GM12878 (cell line): ENCODE measurements at places on chromosomes 1 and 21.

DNA sequence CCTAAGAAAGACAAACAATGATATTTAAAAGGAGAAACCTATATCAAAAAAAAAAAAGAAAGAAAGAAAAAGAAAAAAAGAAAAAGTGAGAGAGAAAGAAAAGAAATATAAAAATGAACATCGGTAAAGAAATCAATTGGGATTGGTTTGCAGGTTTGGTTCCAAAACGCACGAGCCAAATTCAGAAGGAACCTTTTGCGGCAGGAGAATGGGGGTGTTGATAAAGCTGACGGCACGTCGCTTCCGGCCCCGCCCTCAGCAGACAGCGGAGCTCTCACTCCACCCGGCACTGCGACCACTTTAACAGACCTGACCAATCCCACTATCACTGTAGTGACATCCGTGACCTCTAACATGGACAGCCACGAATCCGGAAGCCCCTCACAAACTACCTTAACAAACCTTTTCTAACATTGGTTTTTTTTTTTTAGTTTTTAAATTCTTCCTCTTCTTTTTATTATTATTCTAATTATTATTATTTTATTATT lies 11.7 kb downstream of the LHX9 start:
- DNase-seq = no peak

DNA sequence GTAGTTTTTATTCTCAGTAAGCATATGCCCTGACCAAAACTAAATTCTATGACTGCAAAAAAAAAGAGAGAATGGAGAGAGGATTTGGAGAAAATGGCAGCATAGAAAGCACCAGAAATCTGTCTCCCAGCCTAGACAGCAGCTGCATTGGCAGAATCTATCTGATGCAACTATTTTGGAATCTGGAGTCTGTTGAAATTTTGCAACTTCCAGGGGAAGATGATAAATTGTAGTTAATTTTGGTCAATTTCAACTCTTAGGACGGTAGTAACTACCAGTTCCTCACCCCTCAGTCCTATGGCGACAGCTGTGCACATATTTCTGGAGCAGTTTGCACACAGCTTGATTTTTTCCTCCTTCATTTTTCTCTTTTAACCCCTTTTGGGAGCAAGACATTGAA lies 10.9 kb downstream of the EXO5 start:
- DNase-seq = no peak

DNA sequence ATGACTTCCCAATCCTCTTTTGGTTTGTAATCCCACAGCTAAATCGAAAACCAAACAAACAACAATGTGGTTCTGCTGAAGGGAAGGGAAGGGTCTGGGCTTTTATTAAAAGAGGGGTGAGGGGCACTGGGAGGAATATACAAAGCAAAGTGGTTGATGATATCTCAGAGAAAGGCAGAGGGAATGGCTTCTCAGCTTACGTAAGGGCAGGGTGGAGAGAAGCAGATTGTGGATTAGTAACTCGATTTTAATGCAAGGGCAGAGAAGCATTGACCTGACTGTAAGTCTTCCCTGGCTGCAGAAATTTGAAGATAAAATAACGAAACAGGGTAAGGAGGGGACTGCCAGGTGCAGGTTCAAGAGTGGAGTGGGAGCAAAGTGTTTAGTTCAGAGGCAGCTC lies 438.2 kb upstream of the LRRC7 start:
- DNase-seq = no peak

DNA sequence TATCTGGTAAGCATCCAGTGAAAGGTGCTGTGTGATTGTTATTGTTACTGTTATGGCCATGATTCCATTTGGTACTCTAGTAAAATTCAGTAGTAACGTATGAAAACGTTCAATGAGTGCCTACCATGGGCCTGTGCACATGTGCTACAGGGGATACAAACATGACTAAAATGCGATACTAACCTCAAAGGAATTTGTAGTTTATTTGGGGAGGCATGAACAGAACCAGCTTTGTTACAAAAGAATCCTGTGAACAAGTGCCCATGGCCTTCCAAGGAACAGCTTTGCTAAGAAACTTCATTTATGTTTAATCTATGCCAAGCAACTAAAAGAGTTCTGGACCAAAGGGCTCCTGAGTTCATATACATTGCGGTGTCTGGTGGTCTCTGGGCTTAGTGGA lies 28.7 kb downstream of the PTGFR start:
- DNase-seq = no peak

- DNase-seq = no peak
Measured at GRCh38 chr1:78651241-78651640, 1.6 kb downstream of the IFI44 start.

- no peak for DNase-seq
Measured at GRCh38 chr1:91513160-91513559, 12.5 kb downstream of the CDC7 start.

GRCh38 chr1:42979036-42979430 lies 20.4 kb upstream of the SLC2A1 start:
- DNase-seq = no peak

- no peak for DNase-seq
Measured at GRCh38 chr1:201023517-201023902, at the start of gene KIF21B. TSS of gene KIF21B (minus strand) at chr1:201023714. CDS start at chr1:201023383, 331 bp downstream.

- no peak for DNase-seq
Measured at GRCh38 chr21:37041706-37042271, 31.1 kb downstream of the PIGP start.

DNA sequence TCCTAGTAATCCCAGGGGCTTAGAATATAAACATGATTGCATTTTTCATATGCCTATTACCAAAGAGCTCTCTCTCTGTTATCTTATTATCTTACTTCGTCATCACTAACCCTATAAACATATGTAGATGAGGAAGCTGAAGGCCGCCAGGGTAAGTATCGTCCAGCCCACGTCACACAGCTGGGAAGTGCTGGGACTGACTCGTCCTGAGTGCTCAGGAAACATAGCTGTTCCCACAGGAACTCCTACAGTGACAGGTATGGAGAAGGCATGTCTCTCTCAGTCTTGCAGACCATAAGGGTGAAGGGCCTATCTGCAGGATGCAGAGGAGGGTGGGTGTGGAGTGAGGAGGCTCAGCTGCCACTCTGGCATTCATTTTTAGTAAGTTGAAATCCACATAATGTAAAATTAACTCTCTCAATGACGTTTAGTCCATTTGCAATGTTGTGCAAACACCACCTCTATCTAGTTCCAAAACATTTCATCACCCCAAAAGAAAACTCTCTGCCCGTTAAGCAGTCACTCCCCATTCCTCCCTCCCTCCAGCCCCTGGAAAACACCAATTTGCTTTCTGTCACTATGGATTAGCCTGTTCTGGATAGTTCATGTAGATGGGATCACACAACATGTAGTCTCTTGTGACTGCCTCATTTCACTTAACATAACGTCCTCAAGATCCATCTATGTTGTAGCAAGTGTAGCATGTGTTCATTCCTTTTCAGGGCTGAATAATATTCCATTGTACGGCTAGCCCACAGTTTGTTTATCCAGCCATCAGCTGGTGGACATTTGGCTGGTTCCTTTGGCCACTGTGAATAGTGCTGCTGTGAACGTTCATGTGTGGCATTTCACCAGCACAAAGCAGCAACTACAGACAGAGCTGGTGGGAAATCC lies 68.3 kb downstream of the TCP10L start:
- DNase-seq = no peak

DNA sequence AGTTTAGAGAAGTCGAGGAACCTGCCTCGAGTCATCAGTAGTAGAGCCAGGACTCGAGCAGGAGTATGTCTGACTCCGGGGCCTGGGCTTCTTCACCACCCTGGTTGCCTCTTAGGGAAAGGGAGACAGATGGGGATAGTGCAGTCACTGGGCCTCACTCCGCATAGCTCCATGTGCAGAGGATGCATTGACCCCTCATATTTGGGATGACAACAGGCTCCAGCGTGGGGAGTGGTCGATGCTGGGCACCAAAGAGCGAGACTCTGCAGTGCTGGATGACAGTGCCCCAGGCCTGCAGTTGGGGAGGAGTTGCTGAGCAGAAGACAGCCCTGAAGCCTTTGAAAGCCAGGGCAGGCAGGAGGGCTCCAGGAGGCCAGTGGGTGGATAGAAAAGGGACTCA lies 20.8 kb upstream of the TENT5C start:
- DNase-seq = no peak

GRCh38 chr1:22349362-22350043 lies 102.1 kb upstream of the ZBTB40 start:
- DNase-seq = no peak

GRCh38 chr1:19310720-19311502 lies 1.0 kb downstream of the AKR7A2 start:
- DNase-seq = no peak

DNA sequence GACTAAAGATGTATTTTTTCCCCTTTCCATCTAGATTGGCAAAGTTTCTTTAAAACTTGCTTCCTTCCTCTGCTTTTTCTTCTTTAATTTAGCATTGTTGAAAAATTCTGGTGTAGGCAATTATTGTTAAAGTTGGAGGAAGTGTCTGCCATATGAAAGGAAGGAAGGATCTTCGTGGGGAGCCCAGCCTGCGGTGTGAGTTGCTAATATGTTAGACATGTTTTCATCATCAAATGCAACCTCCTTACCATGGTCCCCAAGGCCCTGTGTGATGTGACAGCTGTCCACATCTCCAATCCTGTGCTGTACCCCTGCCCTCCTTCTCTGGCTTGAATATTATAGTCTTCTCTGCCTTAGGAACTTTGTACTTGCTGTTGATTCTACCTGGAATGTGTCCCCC lies 81.0 kb upstream of the ZBTB18 start:
- no peak for DNase-seq

DNA sequence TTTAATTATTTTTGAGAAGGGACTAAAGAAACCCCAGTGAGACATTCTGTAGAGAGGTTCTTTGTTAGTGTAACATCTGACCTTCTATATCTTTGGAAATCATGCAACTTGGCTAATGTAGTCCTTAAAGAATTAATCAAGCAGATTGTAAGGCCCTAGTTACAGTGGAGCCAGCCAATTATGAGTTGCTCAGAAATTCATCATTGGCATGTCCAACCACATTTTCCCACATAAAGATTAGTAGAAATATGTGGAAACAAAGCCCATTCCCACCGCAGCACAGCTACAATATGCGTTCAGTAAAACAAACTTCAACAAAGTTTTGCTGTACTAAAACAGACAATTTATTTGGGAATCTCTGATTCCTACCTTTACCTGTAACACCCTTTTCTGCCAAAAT lies 27.8 kb downstream of the WNT2B start:
- no peak for DNase-seq

GRCh38 chr1:231395076-231395997 lies 26.8 kb downstream of the EGLN1 start:
- DNase-seq = no peak

- no peak for DNase-seq
Measured at GRCh38 chr1:238331557-238331956, 440.8 kb upstream of the ZP4 start.

- DNase-seq = no peak
Measured at GRCh38 chr1:93937997-93938396, 28.8 kb upstream of the GCLM start.

GRCh38 chr21:15455819-15456462 lies 273.8 kb upstream of the USP25 start:
- no peak for DNase-seq

DNA sequence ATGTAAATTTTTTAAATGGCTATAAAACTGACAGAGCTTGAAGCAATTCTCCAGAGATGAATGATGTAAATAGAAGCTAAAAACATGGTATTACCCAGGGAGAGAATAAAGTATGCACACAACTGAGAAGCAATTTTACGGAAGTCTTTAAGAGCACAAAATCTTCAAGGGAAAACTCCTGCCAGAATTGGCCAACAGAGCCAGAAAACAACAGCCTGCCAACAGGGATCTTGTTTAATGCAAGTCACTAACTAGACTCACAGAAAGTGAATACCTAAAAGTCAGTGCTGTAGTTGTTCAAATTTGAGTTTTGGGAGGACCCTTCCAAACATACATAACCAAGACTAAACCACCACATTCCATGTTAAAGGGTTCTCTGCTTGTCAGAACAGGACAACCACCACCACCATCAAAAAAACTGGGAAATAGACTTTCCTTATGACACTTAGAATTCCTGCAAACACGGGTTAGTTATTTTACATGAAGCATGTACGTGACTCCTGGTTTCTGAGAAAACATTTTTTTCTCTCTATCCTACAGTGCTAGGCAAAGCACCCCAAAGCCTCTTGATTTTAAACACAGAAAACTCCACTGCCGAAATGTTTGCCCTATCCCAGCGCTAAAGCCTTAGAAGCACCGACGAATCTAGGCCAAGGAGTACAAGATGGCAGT lies 1.6 kb downstream of the EPS15 start:
- DNase-seq = no peak

DNA sequence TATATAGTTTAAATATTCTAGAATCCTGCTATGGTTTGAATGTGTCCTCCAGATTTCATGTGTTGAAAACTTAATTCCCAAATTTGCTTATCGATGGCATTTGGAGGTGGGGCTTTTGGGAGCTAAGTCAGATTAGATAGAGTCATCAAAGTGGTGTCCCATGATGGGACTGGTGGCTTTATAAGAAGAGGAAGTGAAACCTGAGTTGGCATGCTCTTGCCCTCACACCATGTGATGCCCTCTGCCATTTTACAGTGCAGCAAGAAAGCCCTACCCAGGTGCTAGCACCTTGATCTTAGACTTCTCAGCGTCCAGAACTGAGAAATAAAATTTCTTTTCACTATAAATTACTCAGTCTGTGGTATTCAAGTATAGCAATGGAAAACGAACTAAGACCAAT lies 111.3 kb downstream of the TGFB2 start:
- no peak for DNase-seq

DNA sequence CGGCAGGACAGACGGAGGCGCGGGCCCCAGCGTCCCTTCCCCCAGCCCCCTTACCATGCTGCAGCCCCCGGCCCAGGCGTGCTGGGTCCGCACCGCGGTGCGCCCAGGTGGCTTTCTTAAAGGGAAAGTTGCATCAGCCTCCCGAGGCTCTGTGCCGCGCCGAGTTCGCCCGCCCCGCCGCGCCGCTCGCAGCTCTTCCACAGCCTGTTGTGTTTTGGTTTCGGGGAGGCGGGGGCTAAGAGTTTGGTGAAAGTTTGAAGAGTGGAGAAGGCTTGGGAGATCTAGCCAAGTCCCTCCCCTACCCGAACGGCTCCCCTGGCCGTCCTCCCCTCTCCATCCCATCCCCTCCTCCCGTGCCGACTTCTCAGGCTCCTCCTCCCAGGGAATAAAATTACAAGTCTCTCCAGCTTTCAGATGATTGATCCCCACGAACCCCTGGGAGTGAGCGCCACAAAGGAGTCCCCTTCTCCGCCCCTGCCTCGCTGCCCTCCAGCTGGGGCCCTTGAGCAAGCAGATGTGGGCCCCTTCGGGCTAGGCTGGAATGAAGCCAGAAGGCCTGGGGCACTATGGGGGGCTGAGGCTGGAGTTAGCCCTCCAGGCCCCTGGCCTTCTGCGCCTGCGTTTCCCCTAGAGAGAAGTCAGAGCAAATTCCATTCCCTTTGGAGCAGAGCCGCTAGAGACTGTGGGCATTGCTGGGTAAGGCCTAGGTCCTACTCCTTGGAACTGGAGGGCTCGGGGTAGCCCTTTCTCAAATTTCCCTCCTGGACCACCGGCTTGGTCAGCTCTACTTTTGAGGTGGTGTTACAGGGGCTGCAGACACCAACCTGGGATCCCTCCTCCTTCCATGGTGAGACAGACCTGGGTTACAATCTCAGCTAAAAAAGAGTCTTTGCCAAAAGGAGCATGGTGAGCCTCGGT lies at the start of gene SLC6A9:
TSS of gene SLC6A9 (minus strand) at position 211 of the 918 bp plus-strand sequence. CDS start 7,185 bp downstream, outside the sequence.
- no peak for DNase-seq
